ENCODE measurements at places on chromosomes 12 and 14.

DNA sequence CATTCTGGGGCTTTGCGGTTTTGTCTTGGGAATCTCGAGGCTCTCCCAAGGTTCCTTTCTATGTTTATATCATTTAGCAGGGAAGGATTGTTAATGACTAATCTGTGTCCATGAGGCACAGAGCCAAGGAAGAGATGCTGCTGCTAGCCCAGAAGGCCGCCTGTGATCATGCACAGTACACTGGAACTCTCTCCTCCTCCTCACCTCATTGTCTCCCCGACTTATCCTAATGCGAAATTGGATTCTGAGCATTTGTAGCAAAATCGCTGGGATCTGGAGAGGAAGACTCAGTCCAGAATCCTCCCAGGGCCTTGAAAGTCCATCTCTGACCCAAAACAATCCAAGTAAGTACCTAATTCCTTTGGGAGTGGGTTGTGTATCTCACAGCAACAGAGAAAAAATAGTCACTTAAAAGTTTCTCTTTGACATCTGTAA, at the start of gene NR1H4:
Gene NR1H4, plus strand, starts transcription at position 151 of the 435 bp plus-strand sequence. CDS start 19,458 bp downstream, outside the sequence.
- peak; percentile 59 for DNase-seq

DNA sequence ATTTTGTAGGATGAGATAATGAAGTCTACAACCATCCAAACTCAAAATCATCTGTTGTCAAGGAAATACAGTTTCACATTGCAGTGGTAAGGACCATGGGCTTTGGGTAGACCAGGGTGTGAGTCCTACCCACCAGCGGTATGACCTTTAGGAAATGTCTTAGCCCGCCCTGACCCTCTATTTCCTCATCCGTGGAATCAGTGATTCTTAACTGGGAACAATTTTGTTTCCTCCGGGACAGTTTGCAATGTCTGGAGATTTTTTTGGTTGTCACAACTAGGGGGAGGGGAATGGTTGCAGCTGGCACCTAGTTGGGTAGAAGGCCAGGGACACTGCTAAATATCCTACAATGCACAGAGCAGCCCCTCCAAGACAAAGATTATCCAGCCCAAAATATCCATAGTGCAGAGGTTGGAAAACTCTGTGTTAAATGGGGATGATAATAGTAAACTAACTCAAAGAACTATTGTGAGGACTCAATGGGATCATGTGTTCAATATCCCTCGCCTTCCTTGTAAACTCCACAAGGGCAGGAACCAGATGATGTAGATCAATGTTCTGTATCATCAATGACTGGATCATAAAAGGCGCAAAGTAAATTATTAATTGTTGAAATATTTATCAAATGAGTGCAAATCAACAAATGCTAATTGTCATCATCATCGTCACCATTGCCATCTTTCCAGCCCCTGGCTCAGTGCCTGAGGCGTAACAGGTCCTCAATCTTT, 15.7 kb upstream of the IFT81 start:
- no peak for DNase-seq

GRCh38 chr12:131390412-131391334, 320.2 kb upstream of the SFSWAP start:
- no peak for DNase-seq

GRCh38 chr12:90690120-90690519, 264.9 kb downstream of the CCER1 start:
- DNase-seq, result no peak

DNA sequence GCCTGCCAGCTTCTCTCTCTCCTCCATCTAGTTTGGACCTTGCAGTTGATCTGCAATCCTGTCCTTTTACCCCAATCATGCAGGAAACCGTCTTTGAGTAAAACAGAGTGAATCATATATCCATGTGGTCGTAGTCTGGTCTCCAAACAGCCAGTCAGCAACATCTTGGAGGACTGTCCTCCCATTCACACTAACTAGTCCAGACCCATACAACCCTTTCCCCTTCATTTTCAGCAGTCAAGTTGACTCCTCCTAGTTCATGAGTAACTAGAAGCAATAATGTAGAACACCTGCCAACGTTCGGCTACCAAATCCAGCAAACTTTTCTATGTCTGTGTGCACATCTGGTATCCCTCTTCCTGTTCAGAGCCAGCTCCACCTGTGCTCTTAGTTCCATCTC, 10.8 kb upstream of the BIN2 start:
- no peak for DNase-seq

GRCh38 chr14:93007225-93007997, 84.5 kb downstream of the CHGA start:
- peak; percentile 87 for DNase-seq

GRCh38 chr12:68868043-68868790, 60.2 kb downstream of the MDM2 start:
- no peak for DNase-seq

DNA sequence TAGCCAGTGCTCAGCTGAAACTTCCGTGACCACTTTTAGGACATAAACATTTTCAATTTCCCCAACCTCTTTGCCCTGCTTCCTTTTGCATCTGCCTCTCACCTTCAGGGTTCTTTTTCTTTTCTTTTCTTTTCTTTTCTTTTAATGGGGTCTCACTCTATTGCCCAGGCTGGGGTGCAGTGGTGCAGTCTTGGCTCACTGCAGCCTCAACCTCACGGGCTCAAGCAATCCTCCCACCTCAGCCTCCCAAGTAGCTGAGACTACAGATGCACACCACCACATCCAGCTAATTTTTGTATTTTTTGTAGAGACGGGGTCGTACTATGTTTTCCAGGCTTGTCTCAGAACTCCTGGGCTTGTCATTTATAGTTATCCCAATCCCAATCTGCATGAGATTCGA, 4.7 kb upstream of the LRP10 start:
- no peak for DNase-seq

DNA sequence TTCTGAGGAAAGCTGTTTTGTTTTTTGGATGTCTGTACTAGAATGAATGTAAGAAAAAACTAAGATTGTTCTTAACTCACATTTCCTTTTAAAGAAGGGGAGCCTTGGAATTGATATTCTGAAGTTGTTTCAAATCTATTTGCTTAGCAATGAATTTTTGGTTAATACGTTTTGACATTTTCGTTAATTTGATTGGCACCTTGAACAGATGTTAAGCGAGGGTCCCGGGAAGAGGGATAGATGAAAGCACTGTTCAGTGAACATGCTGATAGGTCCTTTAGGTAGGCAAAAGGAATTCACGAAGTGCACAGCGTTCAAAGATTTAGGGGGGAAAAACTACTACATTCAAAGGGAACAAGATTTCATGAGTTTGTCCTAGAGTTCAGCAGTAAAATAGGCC, 1.7 kb downstream of the SLC39A9 start:
- no peak for DNase-seq

- no peak for DNase-seq
Observed at GRCh38 chr14:104702673-104703072, 13.3 kb downstream of the INF2 start.

All from AG08396 (cell line).